ENCODE measurements at places on chromosomes 2 and 18. TPM values are rescaled to one million over a fixed set of nuclear protein-coding genes. Genes with fewer than 3 reads are reported as not detected.

Gene SERPINB4
- total RNA-seq: not detected

Gene CLEC4F
- total RNA-seq: 0.19 TPM

- DNase-seq: no peak
These were observed 437.8 kb downstream of the ZNF521 start for GRCh38 chr18:24914171-24914525.

Gene TMEM17
- total RNA-seq: 0.70 TPM

Gene RAD51AP2
- total RNA-seq: not detected

DNA sequence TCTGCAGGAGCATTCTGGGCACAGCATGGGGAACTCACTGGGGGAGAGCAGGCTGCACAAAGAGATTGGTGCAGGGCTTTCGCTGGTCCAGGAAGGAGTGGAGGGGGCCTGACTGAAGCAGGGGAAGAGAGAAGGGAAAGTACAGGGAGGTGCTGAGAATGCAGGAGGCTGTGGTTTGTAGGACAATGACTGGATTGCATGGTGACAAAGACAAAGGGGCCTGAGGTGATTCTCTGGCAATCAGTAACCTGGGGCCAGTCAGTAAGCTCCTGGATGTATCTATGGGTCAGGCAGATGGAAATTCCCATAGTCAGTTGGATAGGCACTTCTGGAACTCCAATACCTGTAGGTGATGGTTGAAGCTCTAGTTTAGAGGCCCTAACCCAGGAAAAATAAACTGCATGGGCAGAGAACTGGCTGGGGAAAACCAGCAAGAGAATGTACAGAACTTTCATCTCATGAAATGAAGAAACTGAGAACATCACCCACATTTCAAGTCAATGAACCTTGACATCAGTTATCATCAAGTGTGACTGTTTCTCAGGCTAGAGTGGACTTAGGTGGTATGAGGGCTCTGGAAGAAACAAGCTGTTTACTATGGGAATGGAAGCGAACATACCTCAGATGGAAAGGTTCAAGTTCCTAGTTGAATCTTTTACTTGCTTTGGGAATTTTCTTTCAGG lies 193.2 kb downstream of the TPGS2 start:
- no peak for DNase-seq

Gene MTCL1
- total RNA-seq: 15.4 TPM

DNA sequence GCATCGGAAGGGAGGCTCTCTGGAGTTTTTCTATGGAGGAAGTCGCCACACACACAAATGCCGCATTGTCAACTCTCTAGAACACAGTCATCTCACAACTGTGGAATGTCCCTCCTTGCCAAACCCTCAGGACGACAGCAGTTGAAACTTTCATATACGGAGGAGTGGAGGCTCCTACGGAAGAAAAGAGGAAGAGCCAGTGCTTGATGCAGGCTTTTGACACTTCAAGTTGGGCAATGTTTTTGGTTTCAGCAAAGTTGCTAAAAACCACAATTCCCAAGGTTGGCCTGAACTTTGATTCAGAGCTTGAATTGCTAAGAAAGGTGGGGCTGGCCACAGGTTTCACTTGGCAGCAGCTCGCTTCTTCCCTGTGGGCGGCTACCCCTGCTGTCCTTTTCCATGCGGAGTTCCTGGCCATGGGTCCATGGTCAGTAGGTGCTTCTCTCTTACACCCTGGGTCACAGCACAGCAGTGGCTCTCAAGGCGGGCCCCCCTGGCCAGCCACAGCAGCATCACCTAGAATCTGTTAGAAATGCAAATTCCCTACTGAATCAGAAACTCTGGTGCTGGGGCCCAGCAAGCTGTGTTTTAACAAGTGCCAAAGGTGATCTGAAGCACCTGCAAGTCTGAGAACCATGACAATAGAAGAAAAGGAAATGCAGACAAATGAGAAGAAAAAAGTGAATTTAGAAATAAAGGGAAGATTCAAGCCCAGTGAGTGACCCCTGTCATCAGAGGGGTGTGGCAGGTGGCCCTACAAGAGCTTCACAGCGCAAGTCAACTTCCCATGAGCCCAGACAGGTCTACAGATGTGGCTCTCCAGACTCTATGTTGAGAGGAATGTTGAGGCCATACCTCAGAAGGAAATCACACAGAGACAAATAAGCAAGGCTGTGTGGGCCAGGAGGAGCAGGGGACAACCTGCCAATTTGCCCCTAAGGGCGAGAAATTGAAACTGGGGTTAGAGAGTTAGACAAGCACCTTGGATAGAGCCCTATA lies 856.4 kb downstream of the RNF144A start:
- DNase-seq: no peak

DNA sequence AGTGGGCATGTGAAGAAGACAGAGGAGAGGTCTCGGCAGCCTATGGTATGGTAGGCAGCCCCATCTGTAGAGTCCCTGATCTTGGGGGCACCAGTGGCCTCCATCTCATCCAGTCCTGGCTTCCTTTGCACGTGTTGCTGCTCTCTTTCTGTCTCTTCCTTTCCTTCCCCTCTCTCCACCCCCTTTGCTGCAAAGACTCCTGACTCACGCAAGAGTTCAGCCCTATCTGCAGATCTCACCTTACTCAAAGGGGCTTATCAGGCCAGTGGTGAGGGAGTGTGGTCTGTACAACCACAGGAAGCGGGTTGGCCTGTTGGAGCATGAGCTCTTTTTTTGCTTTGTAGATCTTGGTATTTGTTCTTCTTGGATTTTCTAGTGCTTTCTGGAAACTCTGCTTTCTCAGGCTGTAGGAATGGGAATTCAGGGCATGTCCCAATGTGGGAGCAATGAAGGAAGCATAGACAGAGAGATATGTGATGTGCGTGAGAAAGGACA lies 14.6 kb upstream of the NT5DC4 start:
- no peak for DNase-seq

DNA sequence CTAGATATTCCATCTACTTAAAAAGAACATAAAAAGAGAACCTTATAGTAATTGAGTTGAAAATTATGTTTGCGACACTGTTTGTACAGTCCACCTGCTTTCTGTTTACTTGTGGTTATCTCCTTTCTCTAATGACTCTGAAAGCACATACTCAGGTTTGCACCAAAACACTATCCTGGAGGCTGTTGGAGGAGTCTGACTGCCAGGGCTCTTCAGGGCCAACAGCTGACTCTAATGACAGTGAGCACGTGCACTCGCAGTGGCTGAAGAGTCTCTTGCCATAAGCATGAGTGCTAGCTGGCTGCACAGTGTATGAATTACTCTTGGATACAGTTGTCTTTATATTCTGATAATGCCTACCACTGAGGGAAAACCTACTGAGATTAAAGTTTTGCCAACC lies 16.7 kb upstream of the GLS start:
- no peak for DNase-seq

DNA sequence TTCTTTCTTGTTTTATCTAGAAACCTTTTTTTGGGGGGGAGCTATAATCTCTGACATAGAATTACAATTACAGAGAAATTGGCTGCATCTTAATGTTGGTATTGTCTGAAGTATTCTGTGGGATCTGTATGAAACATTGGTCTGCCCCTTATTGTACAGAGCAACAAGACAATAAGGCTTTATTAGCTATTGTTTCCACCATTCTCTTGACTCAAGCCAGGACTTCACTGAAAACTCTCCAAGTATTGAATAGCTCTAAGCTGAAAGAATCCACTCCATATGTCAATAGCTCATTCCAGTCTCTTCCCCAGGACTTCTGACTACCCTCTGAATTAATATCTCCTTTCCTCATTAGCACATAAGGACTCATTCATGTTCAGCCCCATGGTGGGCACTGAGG lies 77.8 kb downstream of the RHBDD1 start:
- DNase-seq: no peak

- no peak for DNase-seq
These were observed 14.7 kb upstream of the METAP1D start for GRCh38 chr2:171985076-171985475.

DNA sequence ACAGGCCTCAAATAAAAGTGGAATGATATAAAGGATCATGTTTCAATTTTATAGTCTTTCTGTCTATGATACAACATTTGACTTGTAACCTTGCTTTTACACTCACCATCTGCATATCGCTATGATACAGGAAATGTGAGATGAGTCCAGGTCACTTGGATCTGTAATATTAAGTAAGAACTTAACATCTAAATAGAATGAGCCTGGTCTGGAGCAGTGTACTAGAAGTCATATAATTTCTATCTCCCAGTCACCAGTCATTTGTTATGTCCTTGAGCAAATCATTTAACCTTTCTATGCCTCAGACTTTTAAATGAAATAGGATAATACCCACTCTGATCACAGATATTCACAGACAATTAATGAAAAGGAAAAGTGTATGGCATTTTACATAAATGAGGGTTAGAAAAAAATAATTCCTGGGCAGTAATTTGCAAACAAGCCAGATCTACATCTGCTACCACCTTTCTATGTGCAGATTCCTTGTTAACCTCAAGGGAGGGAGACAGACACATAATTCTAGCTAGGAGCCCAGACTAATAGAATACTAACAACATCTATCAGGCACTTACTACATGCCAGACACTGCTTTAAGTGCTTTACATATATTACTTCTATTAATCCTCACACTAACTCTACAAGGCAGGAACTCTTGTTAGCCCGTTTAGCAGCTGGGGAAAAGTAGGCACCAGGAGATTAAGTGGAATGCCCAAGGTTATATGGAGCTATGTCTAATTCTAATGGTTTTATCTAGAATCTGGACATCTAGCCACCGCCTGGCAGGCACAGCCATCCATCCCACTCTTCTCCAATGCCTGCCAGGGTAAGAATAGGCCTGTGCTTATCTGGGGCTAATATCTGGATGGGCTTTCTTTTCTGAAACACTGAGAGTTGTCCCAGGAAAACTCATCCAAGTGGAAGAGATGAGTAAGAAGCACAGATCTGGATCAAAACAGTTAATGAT lies 313.6 kb upstream of the CDH20 start:
- no peak for DNase-seq

DNA sequence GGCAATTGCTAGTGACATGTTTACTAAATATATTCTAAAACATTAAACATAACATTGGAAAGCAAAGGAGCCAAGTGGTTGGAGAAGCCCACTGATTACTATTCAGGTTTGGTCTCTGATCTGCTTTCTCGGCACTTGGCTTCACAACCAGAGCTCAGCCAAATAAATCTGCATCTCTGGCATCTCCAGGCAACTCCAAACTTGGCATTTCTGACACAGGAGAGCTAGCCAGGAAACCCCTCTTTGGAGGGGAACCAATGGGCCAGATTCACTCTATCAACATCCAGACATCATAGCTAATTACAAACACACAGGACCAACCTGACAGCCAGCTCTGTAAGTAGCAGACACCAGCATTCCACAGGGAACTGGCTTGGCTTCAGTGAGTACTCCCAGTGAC lies 150.3 kb upstream of the ETAA1 start:
- DNase-seq: no peak

DNA sequence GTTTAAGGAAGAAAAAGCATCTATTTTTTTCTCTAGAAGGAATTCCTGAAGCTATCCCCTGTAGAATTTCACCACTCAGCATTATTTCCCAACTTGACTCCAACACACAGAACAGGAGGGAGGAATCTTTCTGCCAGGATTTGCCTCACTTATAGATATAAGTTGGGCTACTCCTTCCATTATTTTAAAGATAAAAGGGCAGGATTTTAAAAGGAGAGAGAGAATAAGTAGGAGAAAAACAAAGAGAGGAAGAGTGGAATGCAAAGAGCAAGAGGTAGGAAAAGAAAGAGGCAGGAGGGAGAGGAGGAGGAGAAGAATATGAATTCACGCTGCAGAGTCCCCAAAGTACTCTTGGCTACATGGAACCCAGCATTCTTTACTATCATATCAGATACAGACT lies 182.5 kb downstream of the TCF4 start:
- no peak for DNase-seq

- DNase-seq: peak; percentile 16
These were observed 4.2 kb downstream of the SLC66A2 start for GRCh38 chr18:79947054-79947755.

GRCh38 chr2:197121255-197121654 lies 189.3 kb downstream of the ANKRD44 start:
- no peak for DNase-seq

DNA sequence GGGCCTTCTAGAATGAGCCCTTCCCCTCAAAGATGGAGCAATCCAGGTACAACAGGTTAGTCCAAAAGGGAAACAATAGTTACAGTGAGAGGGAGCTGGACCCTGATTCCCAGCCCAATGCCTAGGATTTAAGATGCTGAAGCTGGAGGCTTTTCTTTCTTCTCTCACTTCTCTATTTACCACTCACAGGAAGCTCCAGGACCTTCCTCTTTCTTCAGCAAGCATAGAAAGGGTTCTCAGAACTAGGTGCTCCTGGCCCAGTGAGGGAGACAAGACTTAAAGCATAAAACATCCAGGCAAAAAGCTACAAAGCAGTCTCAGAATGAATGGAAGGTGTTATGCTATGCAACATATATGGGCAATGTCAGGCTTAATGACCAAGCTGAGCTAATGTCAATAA lies 279.0 kb downstream of the SRBD1 start:
- no peak for DNase-seq

- no peak for DNase-seq
These were observed 14.5 kb upstream of the MAT2A start for GRCh38 chr2:85524336-85524908.

Measured in mucosa of descending colon (tissue), 3 donors.